ENCODE measurements at places on chromosomes 1 and 21.

DNA sequence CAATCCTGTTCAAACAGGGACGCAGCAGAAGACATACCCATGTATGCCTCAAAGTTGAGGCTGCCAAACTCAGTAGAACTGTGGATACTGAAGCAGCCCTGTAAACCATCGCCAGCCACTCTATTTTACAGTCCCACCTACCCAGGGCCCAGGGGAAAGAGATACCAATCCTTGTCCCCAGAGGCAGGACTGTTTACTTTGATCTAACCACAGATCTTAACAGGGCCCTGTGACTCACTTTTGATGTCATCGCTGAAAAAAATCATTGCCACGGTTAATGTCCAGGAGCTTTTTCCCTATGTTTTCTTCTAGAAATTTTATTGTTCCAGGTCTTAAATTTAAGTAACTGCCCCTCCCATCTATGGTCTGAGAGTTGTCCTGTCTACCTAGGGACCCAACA, 538.4 kb upstream of the NCAM2 start:
- no peak for DNase-seq

DNA sequence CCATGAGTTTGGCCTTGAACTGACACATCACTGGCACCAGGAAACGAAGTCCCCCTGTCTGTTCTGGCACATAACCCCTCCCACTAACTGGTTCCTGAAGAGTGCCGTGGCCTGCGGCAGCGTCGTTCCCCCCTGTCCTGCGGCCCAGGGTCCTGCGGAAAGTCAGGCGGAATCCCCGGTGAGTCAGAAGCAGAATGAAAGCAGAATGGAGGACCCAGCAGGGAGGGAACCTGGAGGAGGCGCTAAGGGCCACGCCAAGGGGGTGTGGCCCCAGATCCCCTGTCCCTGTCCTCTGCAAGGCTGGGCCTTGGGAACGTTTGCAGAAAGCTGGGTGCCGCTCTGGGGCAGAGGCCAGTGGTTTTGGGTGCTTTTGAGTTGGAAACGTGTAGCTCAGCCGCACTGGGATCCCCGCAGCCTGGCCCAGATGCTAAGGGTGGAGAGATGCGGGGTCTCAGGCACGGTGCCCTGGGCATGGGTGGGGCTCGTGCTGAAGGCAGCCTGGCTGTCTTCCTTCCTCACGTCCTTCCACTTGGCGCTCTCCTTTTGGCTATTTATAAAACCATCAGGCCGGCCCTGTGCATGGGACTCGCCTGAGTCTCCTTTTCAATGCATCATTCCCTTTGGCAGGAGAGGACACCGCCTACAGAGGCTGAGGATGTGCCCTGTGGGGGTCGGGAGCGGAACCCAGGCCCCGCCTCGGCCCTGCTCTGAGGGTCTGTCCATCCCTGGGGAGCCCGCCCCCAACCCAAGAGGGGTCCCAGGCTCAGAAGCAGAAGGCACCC, 36.2 kb downstream of the TP73 start:
- no peak for DNase-seq

- no peak for DNase-seq
Observed at GRCh38 chr1:225739542-225740107, 38.0 kb upstream of the SRP9 start.

DNA sequence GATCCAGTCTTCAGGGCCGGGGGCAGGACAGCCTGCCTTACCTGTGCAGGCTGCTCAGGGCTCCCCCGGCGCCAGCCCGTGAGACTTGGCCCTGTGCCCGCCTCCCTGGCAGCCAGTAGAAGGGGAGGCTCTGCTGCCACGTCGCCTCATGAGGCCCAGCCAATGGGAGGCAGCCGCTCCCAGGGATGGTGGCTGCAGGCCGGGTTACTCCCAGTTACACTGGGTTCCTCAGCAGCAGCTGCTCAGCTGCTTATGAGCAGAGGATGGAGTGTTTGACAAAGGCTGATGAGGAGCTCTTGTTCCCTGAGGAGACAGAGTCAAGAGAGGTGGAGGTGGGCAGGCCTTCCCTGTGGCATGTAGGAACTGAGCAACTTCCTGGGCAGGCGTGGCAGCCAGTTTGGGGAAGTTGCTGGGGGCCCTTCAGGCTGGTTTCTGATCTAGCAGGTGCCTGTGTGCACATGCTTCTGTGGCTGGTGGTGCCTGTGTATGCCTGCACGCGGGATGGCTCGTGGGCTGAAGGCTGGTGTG, 5.5 kb downstream of the MFSD2A start:
- DNase-seq = no peak

- no peak for DNase-seq
Observed at GRCh38 chr1:6082430-6082971, 36.8 kb downstream of the KCNAB2 start.

DNA sequence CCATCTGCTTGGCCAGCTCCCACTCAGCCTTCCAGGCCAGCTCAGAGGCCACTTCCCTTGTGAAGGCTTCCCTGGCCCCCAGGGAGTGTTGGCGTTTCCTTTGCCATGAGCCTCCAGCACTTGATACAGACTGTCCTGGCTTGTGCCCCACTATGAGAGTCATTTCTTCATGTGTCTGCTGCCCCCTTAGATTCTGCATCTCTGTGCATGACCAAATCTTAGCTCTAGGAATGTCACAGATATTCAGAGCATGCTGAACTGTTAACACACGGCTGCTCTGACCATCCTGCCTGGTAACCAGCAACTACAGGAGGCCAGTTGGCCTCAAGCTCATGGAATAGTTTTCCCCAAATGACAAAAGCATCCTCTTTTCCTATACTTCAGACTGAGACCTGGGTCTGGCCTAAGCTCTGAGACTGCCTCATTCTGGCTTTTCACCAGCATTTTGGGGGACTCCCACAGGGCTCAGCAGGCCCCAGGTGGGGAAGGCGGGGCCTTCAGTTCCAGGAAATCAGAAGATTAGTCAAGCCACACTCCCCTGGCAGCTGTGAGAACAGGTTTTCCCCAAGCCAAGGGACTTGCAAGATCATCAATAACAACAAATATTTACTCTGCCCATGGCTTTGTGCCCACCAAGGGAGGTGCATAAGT, 182.6 kb upstream of the EDN2 start:
- peak; percentile 58 for DNase-seq

GRCh38 chr1:158011714-158012113, 18.3 kb downstream of the KIRREL1 start:
- no peak for DNase-seq

DNA sequence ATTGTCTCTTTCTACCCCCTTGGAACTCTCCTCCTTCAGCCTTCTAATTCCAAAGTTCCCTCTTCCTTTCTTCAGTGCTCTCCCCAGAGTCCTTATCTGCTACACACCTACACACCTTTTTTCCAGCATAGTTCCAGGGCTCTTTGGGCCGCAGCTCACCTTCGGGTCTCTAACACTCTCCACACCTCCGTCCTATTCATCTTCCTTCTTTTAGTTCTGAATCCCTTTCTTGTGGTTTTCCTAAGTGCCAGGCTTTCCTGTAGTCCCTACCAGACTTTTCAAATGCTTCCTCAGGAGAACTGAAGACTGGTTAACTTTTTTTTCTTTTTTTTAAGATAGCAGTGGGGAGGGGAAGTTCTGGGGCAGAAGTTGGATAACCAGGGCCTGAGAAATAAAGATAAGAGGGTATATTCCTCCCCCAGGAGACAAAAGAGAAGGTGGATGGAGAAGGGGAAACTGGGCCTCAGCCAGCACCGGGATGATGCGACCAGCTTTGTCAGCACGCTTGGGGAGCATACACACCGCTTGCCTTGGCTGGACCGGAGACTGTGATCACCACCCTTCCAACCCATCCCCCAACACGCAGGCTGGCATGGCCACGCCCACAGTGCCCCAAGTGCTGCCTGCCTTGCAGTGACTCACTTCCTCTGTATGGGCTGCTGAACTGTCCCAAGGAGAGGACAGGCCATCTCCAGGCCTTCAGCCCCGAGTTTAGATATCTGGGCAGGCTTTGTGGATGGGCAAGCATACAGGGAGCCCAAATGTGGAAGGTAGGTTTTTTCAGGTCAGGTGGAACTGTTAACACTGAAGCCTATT, 2.5 kb upstream of the CERS2 start:
- peak; percentile 64 for DNase-seq

DNA sequence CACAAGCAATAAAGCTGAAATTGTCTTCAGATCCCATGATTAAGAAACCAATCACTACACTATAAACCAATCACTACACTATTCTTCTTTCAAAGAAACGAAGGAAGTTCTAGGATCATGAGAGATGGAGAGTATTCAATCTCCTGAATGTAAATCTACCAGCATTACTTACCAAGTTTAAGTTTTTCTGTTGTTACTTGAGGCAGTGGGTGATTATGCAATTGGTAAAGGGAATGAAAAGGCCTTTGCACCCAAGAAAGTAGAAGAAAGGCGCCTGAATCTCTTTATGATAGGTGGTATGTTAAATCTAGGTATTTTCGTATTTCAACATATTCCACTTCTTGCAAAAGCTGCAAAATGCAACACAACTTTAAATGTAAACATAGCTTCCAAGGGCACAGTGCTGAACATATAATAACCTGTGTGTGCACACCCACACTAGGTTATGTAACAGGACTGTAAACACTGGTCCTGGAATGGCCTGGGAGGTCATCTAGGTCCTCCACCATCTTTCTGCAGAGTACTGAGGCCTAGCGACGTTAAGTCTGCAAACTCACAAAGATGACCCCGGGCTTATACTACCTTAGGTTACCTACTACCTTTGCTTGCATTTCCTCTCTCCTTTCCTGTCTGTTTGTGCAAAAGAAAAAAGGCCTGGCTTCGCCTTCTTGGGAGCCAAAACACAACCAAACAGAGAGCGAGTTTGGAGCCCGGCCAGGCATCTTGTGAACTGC, 1.1 kb upstream of the UAP1 start:
- no peak for DNase-seq

DNA sequence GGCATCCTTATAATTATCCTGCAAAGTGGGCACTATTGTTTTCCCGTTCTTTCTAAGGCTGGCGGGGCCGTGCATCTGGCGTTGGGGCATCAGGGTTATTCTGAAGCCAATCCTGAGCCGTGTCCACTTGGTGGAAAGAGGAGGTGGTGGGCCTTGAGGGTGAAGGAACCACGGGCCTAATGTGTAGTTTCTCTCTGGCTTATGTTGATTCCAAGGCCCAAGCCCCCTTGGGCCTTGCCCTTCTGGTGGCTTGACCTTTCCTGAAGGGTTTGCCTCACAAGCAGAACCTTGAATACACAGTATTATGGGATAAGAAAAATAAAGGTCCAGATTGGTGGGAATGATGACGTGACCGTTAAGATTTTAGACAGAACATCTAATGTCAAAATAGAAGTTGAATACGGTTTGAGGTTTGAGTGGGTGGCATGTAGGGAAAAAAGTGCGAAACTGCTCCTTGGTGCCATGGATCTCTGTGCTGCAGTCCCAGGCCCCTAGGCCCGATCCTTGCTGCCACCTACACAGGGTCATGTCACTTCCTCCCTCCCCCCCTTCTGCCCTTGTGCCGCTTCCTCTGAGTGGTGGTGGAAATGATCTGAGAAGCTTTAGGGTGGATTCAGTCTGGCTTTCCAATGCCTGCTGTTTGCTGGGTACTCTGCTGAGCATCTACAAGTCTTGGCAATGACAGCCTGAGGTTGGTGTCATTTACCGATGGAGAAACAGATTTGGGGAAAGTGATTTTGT, 90.5 kb downstream of the PRDM2 start:
- DNase-seq = no peak

DNA sequence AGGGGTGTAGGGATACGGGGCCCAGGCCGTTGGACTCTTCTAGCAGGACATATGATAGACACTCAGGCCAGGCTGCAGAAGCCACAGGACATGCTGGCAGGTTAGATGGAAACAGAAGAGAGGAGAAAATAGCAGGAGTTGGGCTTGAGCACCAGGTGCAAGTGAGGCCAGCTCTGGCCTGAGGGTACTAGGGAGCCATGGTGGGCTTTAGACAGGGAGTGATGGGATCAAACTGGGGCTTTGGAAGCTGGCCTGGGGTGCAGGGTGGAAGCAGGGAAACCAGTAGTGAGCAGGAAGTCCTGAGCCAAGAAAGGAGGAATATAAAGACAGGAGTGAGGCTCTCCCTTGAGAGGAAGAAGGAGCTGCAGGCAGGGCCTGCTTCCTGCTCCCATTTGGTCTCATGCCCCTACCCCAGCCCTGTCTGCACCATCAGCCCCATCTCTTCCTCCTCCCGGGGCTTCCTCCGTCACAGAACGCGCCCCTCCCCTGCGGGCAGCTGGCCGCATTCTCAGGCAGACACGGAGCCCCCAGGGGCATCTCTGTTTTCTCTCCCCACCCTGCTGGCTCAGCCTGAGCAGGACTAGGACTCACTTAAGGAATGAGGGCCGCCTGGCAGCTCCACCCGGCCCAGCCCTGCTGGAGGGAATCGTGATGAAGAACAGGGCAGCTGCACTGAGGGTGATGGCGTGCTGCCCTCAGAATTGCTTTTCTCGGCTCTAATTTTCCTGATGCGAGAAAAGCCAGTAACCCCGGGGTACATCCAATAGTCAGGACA, 165.5 kb upstream of the TMEM51 start:
- no peak for DNase-seq

DNA sequence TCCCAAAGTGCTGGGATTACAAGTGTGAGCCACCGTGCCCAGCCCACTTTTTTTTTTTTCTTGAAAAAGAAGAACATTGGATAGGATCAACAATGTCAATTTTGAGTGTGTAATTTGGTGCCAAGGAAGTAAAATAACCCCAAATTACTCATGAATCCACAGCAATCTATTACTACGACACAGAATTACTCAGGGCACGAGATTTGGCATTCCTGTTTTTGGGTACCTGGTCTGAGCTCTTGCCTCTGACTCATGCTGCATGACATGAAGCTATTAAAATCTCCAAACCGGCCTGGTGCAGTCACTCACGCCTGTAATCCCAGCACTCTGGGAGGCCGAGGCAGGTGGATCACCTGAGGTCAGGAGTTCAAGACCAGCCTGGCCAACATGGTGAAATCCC, 10.4 kb downstream of the RNF19B start:
- DNase-seq = no peak

GRCh38 chr1:45623972-45624371, at the start of gene CCDC17:
Gene CCDC17, minus strand, starts transcription at chr1:45624054. Its CDS starts 145 bp downstream, at chr1:45623909.
- no peak for DNase-seq

DNA sequence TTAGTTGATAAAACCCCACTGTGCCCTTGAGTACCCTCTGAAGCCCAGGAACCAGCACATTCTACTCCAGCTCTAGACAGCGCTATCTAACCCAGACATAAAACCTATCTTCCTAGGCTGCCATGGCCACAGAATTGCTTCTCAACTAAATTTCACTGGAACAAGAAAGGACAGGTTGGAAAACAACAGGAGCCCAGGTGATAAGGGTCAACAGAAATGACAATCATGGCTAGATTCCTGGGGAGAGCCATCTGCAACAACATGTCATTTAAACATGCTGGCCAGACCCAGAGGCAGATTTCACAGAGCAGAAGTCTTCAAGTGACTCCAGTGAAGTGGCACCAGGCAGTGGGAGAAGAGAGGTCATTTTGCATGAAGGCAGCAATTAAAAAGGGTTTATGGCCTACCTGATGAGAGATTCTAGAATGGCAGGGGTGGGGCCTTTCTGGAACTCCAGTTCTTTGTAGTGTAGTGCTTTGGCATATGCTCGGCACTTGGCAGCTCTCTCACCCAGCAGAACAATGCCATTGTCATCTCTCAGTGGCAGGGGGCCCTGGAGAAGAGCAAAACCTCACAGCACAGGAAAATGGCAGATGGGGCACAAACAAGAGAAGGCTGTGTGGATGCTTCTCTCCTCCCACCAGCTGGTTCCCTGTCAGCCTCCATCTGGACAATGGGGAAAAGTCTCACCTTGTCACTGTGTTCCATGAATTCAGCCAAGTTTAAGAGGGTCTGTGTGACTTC, 9.9 kb downstream of the ANGPTL7 start:
- DNase-seq = no peak
